ENCODE measurements at places on chromosomes 2 and 18. TPM values are rescaled to one million over a fixed set of nuclear protein-coding genes. Genes with fewer than 3 reads are reported as not detected.
A peak's percentile ranks its signal among the peaks of the same experiment; 100 is the strongest.

DNA sequence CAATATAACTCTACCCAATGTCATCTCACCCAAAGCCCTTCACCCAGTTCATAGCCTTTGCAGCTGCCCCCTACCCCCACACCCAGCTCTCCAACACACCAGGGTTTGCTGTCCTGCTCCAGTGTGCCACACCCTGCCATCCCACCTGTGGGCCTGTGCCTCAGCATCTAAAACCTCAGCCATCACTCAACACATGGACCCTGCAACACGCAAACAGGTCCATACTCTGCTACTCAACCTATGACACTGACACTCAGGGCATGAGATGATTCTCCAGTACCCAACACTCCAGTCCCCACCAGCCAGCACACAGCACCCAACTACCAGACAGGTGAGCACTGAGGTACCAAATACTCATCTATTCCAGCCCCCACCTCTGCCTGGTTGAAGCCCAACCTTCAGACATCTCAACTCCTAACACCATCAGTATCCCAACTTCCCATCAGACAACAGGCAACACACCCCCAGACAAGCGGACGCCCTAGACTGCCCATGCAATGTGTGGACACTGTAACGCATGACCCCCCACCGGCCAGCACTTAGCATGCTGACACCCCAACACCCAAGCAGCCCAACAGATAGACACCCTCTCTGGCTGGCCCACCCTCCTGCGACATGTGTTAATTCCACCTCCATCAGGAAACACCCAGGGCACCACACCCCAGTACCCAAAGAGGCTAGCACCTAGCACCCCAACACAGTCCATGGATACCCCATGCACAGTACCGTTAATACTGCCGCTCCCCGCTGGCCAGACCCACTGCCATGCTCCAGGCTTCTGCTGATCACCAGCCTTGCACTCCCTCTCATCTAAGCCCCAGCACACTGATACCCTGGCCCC is 25.0 kb downstream of the ZAP70 start:
- no peak for DNase-seq

GRCh38 chr18:3217948-3218647 is 1.7 kb downstream of the MYOM1 start:
- no peak for DNase-seq

DNA sequence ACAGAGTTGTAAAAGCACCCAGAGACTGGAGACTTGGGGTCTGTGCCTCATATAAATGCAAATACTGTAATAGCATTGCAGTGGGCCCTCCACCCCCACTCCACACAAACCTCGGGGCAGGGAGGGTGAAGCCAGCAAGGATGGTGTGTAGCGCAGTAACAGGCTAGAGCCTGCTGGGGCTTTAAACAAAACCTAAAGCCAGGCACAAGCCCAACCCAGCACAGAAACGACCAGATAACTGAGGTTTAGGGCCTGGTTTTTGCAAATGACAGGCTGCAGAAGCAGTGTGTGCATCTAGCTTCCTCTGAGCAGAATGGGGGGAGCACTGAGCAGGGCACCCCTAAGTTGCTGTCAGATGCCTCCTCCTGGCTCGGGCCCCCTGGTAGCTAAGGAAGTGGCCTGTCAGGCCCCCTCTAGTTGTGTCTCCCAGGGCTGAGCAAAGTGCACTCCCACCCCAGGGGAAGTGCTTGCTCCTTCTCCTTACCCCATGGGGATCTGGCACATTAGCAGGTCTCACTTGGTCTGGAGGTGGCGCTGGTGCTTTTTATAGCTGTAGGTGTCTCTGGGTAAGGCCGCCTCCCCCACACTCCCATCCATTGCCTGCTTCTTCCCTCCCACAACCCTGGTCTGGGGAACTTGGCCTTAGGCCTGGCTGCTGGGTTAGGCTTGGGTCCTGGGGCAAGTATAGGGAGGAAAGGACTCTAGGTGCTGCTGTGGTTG is 135.1 kb downstream of the CELF4 start:
- no peak for DNase-seq

DNA sequence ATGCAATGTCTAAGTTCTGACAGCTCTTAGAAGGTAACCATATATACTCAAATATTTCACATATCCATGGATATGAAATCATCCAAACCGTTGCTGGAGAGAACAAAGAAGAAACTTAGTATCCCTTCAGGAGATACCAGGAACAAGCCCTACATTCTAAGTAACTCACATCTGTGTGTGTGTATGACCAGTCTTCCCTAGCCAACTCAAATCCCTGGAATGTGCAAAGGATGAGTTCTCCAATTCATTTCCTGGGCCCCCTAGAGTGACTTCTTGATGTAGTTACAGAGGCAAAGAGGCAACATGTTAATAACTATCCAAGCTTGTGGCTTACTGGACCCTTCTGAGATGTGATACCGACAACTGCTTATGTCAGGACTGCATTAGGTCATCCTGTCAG is 20.1 kb downstream of the TPGS2 start:
- DNase-seq, result peak; percentile 21

Gene CTAGE1
- polyA plus RNA-seq, result not detected

GRCh38 chr2:225008935-225009334 is 33.3 kb downstream of the DOCK10 start:
- no peak for DNase-seq

DNA sequence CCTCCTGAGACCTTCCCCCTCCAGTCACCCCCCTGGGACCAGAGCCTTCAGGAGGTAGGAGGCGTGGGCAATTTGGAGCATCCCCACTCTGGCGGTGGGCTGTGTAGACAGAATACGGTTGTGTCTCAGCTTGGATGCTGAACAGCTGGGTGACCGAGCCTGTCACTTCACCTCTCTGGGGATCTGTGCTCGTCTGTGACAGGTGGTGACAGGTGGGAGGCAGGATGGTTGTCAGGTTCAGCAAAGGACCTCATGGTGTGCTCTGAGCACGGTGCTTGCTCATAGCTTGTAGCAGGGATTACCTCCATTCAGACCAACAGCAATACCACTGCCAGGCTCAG is 186.5 kb upstream of the HS6ST1 start:
- DNase-seq, result no peak

- no peak for DNase-seq
Measured at GRCh38 chr18:6558446-6559156, 143.9 kb upstream of the L3MBTL4 start.

Gene NFATC1
- 0.60 TPM for polyA plus RNA-seq

DNA sequence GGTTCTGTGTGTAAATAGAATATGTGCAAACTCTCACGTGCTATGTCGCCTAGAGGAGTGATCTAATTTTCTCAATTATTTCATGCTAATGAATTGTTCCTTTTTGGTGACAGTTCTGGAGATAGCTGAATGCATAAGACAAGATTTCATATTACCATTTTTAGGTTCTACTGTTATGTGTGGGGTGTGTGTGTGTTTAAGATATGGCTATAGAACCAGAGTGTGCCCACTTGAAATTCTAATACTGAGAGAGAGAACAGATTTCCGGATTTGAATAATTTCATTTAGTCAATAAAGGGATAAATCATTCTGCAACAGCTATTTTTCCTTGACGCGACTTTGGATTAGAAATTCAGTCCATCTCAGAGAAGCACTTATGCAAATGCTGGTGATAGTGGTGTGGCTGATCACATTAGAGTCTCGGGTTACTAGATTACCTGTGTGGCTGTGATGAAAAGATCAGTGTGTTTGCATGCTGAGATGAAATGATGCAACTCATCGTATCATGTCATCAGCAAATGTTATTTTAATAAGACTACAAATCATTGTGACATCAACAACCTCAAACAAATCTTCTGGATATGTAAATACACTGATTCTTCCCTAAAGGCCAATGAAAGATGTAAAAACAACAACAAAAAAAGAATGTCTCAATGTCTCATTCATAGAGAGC is 415.9 kb downstream of the EPHA4 start:
- no peak for DNase-seq

Gene ZNF804A
- polyA plus RNA-seq, result not detected

DNA sequence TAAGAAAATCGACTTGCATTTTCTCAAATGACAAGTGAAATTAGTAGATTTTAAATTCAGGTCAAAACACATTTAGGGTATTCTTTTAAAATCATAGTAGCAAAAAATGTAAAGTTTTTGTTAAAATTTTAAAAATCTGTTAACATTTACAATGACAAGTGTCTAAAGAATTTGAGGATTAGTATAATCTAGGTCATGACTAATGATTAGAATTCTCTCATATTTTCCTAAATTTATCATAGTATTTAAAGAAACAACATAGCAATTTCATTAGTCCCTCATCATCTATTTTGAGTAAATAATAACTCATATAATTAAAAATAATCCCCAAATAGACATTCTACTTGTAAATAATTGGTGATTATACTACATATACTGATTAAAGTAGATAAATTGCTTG is 23.6 kb downstream of the THUMPD2 start:
- no peak for DNase-seq

- no peak for DNase-seq
Measured at GRCh38 chr18:79484661-79485621, 89.2 kb downstream of the NFATC1 start.

Gene SCYGR4
- not detected for polyA plus RNA-seq

GRCh38 chr2:38405917-38406596 is 29.0 kb upstream of the ATL2 start:
- DNase-seq, result no peak

GRCh38 chr18:56897122-56897521 is 246.0 kb downstream of the WDR7 start:
- DNase-seq, result peak; percentile 30

- no peak for DNase-seq
Measured at GRCh38 chr2:179764710-179765109, 96.7 kb downstream of the ZNF385B start.

- no peak for DNase-seq
Measured at GRCh38 chr18:70469916-70470315, 181.1 kb downstream of the SOCS6 start.

Gene C2orf15
- polyA plus RNA-seq, result 0.82 TPM

GRCh38 chr18:35378574-35378896 is 1.4 kb upstream of the ZNF396 start:
- DNase-seq, result no peak

DNA sequence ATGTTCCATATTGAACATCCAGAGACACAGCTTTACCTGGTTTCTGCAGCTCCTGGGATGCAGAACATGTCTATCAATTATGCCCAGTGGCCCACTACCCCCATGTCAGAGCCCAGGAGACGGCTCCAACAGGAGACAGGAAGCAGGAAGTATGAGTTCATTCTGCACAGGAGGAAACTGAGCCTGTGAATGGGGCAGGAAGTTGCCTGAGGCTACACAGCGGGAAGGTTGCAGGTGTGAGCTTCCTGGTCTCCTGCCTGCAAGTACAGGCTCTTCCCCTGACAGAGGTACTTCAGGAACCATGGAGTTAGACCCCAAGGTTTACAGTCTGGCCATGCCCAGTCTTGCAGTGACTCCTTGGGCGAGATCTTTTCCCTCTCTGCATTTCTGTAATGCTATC is 2.8 kb upstream of the BOK start:
- peak; percentile 23 for DNase-seq

- peak; percentile 28 for DNase-seq
Measured at GRCh38 chr18:45243340-45244110, 371.8 kb upstream of the SLC14A2 start.

Gene HMSD
- 0.05 TPM for polyA plus RNA-seq

GRCh38 chr18:45792506-45793263 is 32.8 kb upstream of the SIGLEC15 start:
- DNase-seq, result no peak

DNA sequence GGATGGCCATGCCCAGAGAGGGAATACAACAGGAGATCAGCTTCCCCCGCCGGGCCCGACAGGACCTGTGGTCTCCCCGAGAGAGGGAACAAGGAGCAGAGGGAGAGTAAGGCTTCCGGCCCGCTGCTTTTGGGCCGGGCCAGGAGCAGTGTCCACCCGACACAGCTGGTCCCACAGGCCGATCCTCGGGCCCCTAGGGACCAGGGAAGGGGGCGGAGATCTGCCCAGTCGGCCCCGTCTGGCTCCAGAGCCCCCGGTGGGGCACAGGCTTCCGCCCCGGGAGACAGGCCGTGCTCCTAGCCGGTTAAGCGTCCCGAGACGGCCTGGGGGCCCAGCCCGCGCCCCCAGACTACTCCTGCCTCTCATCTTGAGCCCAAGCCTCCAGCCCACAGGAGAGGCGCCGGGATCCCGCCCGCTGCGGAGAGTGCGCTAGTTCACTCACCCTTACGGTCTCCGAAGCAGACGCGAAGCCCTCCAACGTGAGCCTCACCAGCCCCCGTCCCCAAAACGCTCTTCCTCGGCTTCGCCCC is at the start of gene MCFD2:
MCFD2 (minus strand) TSS at position 526 of the 530 bp plus-strand sequence. CDS start 6,635 bp downstream, outside the sequence.
- peak; percentile 12 for DNase-seq

Gene PAX3
- polyA plus RNA-seq, result not detected

GRCh38 chr2:54419388-54419787 is 36.7 kb upstream of the SPTBN1 start:
- no peak for DNase-seq

Gene HEATR5B
- polyA plus RNA-seq, result 9.9 TPM

DNA sequence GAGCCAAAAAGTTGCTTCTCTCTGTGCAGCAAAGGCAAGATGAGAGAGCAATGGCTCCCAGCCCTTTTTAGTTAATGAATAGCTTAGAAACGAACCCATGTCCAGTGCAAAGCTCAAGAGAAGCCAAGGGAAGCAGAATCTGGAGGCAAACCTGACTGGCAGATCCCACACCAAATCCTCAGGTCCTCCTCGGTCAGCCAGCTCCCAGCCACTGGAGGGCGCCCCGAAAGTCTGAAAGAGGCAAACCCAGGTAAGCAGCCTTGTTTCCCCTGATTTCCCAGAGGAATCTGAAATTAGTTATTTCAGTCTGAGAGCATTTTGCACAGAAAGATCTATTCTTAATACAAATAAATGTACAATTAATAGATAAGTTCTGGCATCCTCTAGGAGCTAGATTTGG is 71.3 kb upstream of the PID1 start:
- DNase-seq, result peak; percentile 55

GRCh38 chr2:217943446-217944321 is 59.1 kb downstream of the TNS1 start:
- DNase-seq, result no peak

GRCh38 chr2:232898592-232899543 is 28.8 kb downstream of the SNORC start:
- no peak for DNase-seq

Gene NCKAP1
- polyA plus RNA-seq, result 133 TPM

DNA sequence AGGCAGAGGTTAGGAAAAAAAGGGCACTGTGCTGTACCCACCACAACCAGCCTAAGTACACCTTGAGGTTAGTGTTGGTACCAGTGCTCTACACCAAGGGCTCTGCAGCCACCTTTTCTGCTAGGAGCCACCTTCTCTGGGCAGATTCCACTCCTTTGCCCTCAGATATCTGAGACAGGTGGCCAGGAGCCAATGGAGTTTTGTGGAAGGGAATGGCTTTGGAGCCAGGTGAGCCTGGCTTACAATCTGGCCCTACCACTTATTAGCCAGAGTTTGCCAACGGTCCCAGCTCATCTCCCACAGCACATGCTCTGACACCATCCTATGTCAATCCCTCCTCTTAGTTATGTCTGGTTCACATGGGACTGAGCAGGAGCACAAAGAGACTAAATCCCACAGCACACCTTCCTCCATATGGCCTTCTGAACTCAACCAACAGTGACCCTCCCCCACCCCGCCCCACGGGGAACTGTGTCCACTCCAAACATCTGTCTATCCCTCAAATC is 77.5 kb downstream of the CLHC1 start:
- DNase-seq, result no peak

- DNase-seq, result no peak
Measured at GRCh38 chr2:10534514-10535250, 86.6 kb upstream of the ODC1 start.

GRCh38 chr2:18339326-18339725 is 221.1 kb downstream of the RDH14 start:
- no peak for DNase-seq
